Upper lobe of left lung (tissue), 6 donors: ENCODE measurements at places on chromosomes 2 and 18.

GRCh38 chr2:42607101-42607637 is 38.7 kb downstream of the MTA3 start:
- H3K27me3 ChIP-seq = no peaks in the 10 kb centered on the region
- H3K27ac ChIP-seq = no peak overlapping the region
- no peaks in the 10 kb centered on the region for H3K36me3 ChIP-seq
- H3K4me3 ChIP-seq = no peak overlapping the region
- no peaks in the 10 kb centered on the region for H3K4me1 ChIP-seq

- DNase-seq = no peak
- no peaks in the 10 kb centered on the region for H3K27me3 ChIP-seq
- H3K4me1 ChIP-seq = no peaks in the 10 kb centered on the region
- no peaks in the 10 kb centered on the region for H3K36me3 ChIP-seq
Measured at GRCh38 chr18:13328213-13328612, 109.7 kb downstream of the LDLRAD4 start.

DNA sequence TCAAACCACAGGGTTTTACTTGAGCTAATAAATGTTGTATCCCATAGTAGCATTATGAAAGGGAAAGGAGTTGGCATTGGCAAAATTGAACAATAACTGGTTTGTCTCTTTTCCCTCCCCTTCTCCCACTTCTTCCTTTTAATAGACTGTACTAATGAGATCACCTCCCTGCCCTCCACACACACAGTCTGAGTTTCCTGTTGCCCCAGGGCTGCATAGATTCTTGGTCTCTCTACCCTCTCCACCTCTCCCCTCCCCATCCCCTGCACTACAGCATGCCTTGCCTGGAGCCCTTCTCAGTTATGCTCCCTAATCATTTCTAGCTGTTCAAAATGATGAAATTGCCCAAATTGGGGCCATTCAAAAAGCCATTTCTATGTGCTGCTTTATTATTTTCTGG is 37.2 kb upstream of the NEMP2 start:
- no peaks in the 10 kb centered on the region for H3K4me1 ChIP-seq
- no peak for DNase-seq
- no peak overlapping the region for H3K27ac ChIP-seq
- no peaks in the 10 kb centered on the region for H3K36me3 ChIP-seq
- no peak overlapping the region for H3K4me3 ChIP-seq

- H3K27me3 ChIP-seq = no peaks in the 10 kb centered on the region
- DNase-seq = no peak
- no peak overlapping the region for H3K4me3 ChIP-seq
- H3K36me3 ChIP-seq = no peaks in the 10 kb centered on the region
Measured at GRCh38 chr2:169090133-169090820, 20.9 kb downstream of the DHRS9 start.

DNA sequence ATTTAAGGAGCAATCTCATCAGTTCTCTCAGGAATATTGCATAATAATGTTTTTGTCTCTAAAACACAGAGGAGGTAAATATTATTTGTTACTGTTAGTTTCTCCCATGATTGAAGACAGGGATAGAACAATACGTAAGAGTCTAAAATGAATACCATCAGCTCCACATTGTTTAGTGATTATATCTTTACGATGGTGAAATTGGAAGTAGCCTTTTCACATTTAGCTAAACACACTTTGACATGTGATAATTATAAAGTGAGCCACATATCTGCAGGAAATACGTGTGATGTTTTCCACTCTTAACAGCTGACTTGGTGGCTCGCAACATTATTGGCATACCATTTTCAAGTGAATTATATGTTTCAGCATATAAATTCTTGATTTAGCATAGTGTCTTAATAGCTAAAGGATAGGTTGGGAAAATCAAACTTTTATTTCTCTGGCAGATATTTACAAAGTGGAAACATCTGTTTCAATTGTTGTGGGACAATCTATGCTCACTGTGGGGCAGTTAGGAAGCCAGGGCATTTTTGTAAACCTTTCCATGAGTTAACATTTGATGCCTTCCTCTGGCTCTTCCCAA is 208.1 kb upstream of the RASGRP3 start:
- H3K27me3 ChIP-seq = no peaks in the 10 kb centered on the region
- H3K4me1 ChIP-seq = no peaks in the 10 kb centered on the region
- peaks cover 3% of the 10 kb centered on the region for H3K36me3 ChIP-seq
- no peak overlapping the region for H3K27ac ChIP-seq
- no peak overlapping the region for H3K4me3 ChIP-seq

- no peak overlapping the region for H3K4me3 ChIP-seq
- H3K27me3 ChIP-seq = no peaks in the 10 kb centered on the region
- no peaks in the 10 kb centered on the region for H3K36me3 ChIP-seq
- H3K4me1 ChIP-seq = no peaks in the 10 kb centered on the region
Measured at GRCh38 chr2:25724756-25725155, 51.4 kb upstream of the DTNB start.

DNA sequence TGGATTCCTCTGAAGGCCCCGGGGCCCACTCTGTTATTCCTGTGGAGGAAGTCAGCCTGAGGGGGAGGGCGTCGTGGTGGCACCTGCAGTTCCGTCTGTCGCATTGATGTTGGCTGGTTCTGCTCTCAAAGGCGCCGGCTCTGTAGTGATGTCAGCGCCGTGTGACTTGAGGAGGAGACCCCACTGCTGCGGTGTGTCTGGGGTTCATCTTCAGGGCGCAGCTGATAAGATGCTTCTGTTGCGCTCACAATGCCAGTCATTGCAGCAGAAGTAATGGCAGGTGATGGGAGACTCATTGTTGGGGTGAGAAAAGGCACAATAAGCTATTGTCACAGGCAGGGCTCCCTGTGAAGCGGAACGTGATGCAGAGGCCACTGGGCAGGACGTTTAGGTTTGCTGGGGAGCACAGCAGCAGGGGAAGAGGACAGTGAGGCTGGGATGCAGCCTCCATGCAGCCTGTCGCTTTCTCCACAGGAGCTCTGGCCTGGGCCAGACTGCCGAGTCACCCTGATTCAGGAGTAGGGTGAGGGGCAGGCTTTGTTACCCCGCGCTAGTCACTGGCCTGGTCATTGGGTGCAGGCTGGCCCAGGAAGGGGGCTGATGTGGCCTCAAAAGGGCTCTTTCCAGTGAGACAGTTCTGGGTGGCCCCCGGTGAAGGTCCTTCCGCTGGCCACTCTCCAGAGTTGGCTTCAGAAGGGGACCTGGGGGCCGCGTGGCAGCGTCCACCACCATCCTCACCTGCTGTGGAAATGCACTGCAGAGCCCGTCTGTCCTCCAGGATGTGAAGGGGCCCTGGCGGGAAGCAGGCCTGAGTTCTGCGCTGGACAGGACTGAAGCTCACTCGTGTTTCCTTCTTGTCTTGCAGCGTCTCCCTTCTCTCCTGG is 42.9 kb downstream of the SH3BP4 start:
- no peaks in the 10 kb centered on the region for H3K27me3 ChIP-seq
- no peak for DNase-seq
- H3K27ac ChIP-seq = no peak overlapping the region
- H3K4me1 ChIP-seq = peaks cover 19% of the 10 kb centered on the region

- H3K4me1 ChIP-seq = peaks cover 7% of the 10 kb centered on the region
- H3K4me3 ChIP-seq = no peak overlapping the region
- H3K27me3 ChIP-seq = no peaks in the 10 kb centered on the region
- no peaks in the 10 kb centered on the region for H3K36me3 ChIP-seq
- H3K27ac ChIP-seq = no peak overlapping the region
- no peak for DNase-seq
Measured at GRCh38 chr2:234136461-234136860, 86.0 kb downstream of the SPP2 start.
